ENCODE measurements at places on chromosomes 1 and 21. TPM values are rescaled to one million over a fixed set of nuclear protein-coding genes. Genes with fewer than 3 reads are reported as not detected.

Gene S100A7
- 13.3 TPM for total RNA-seq

Gene OVAAL
- total RNA-seq = not detected

Gene CELA3B
- not detected for total RNA-seq

Gene CFH
- 5.5 TPM for total RNA-seq

Gene KRTAP20-3
- total RNA-seq = not detected

All from hair follicular keratinocyte (primary cell).